NCI-H460 (cell line): ENCODE measurements at places on chromosomes 7 and 10. TPM values are rescaled to one million over a fixed set of nuclear protein-coding genes. Genes with fewer than 3 reads are reported as not detected.
A peak's percentile ranks its signal among the peaks of the same experiment; 100 is the strongest.

FAM171A1 gene
- total RNA-seq: 7.9 and 8.3 TPM in 2 replicates

NEBL gene
- 11.4 and 13.0 TPM in 2 replicates for total RNA-seq

SCIN gene
- not detected in 2 replicates for total RNA-seq

GPR26 gene
- not detected in 2 replicates for total RNA-seq

KCP gene
- not detected in 2 replicates for total RNA-seq

DNA sequence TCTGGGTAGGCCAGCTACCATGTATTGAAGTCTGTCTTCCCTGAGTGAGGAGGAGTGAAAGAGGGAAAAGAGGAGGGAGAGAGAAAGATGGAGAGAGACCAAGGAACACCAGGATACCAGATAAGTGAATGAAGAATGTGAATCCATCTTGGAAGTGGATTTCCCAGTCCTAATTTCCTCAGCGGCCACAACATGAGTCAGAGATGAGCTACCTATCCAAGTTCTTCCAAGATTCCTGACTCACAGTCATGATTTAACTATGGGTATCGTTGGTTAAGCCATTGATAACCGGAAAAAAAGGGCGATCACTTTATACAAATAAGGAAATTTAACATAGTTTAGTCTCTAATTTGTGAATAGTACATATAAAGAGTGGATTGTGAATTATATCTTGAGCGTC lies 561.8 kb downstream of the ATRNL1 start:
- no peak for DNase-seq

GRCh38 chr10:64486149-64486548 lies 964.9 kb downstream of the REEP3 start:
- DNase-seq: no peak

DNA sequence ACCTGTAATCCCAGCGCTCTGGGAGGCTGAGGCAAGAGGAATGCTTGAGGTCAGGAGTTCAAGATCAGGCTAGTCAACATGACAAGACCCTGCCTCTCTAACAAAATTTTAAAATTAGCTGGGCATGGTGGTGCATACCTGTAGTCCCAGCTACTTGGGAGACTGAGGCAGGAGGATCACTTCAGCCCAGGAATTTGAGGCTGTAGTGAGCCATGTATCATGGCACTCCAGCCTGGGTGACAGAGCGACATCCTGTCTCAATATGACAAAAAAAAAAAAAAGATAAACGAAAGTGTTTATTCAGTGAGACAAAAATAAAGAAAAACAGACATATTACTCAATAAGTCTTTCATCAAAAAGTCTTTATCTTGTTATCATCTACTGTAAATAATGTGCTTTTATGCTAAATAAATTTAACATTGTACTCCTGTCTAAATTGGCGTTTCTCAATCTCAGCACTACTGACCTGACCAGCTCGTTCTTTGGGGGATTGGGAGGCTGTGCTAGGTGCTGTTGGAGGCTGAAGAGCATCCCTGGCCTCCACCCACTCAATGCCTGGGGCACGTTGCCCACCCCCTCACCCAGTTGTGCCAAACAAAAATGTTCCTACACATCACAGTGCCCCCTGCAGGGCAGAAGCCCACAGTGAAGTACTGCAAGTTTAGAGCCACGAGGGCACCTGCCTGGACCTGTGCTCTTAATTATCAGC lies 57.7 kb downstream of the NCAPG2 start:
- peak; percentile 19 for DNase-seq

- peak; percentile 72 for DNase-seq
Observed at GRCh38 chr7:140062528-140063299, at the start of gene PARP12. Gene PARP12 (minus strand): TSS chr7:140062951. CDS start chr7:140062847, 104 bp downstream.

DNA sequence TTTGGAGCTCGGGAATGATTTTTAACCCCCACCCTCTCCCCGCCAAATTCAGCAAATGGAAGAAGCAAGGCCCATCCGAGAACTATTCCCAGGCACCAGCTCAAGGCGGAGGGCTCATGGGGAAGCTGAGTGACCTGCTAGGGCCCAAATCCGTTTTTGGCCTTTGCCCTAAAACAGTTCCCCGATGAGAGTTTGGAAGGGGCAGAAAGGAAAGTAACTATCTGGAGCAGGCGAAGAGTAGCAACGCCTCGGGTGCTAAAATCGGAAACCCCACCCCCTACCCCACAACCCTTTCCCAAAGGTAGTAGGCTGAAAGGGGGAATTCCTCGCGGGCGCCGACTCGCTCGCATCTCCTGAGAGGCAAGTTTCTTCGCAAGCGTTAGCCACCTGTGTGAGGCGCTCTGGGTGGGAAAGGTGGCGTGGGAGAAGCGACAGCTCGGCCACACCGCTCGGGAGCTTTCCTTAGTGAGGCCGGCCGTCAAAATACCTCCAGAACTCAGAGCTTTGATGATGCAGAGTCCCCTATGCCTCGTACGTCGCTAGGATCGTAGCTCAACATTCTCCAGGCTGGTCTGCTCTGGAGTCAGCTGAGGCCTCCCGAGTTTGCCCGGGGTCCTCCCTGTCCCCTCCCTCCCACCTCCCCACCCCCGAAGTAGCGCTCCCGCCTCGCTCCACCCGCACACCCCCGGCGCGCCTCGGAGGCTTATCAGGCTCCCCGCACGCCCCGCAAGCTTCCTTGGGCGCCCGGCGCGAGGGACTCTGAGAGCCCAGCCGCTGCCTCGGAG lies 642 bp upstream of the PRKG1 start:
- no peak for DNase-seq

GRCh38 chr7:121456785-121457359 lies 60.8 kb upstream of the FAM3C start:
- no peak for DNase-seq

GRCh38 chr10:100528921-100529474 lies 673 bp downstream of the NDUFB8 start:
- no peak for DNase-seq

DNA sequence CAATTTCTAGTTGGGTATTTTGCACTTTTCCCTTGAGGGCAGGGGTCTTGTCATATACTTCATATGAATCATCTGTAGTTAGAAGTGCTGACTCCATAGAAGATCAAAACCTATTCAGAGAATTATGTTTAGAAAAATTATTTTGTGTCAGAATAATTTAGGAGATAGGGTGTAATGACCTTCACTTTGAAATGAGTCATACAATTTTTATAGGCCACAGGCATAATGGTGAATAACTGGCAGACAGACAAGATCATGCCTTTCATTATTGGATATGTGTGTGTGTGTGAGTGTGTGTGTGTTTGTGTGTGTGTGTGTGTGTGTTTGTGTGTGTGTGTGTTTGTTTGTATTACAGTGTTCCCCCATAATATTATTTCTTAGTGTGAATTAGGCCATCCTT lies 523.0 kb downstream of the ANKRD7 start:
- no peak for DNase-seq

- no peak for DNase-seq
Observed at GRCh38 chr10:93126483-93127052, 52.9 kb downstream of the CYP26A1 start.

- no peak for DNase-seq
Observed at GRCh38 chr7:22983257-22983855, 30.6 kb downstream of the HYCC1 start.

DNA sequence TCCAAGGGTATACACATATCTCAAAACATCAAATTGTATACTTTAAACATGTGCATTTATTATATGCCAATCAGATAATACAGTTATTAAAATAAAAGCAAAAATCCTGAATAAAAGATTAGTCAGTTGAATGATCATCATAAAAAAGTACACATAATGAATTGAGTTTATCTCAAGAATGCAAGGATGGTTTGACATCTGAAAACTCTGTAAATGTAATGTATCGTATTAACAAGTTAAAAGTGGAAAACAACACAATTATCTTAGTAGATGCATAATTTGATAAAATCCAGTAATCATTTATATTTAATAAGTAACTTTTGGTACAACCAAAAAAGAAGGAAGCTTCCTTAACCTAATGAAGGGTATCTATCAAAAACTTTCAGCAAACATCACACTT lies 86.6 kb downstream of the COL28A1 start:
- no peak for DNase-seq

DNA sequence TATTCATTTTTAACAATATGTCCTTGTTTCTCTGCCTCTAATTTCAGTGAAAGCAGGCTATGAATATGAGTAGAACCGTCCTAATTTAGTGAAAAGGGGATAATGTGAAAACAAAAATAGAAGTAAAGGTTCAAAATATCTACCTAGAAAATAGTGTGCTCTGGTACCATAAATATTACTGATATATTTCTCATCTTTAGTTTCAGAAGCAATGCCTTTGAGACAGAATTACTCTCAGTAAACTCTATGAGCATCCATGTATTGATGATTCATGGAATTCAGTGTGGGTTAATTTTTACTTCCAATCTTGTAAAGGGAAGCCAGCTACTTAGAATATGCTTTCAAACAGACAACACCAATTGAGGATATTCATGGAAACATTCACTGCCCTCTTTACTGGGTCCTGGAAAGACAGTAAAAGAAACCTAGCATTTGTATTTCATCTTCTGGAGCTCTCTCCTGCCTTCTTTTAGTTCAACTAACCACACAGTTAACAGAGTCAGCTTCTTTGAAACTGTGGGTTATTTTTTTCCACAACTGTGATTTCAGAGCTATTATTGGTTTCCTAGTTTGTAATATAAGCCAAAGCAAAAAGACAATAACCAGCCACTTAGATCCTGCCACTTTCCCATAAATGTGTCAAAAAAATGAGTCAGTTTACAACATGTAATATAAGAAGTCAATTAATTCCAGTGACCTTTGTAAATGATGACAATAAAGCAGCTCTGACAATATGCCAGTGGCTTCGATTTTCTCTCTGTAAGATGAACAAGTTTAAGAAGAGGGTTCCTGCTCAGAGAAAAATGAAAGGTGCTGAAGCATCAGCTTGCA lies 1.7 kb downstream of the LRRN3 start:
- DNase-seq: no peak

- no peak for DNase-seq
Observed at GRCh38 chr10:11158080-11158479, 140.4 kb downstream of the CELF2 start.

DNA sequence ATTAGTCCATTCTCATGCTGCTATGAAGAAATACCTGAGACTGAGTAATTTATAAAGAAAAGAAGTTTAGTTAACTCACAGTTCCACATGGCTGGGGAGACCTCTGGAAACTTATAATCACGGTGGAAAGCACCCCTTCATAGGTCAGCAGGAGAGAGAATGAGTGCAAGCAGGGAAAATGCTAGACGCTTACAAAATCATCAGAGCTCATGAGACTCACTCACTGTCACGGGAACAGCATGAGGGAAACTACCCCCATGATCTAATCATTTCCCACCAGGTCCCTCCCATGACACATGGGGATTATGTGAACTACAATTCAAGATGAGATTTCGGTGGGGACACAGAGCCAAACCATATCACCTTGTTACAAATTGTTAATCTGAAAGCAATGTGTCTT lies 15.8 kb downstream of the TAS2R39 start:
- DNase-seq: no peak

DNA sequence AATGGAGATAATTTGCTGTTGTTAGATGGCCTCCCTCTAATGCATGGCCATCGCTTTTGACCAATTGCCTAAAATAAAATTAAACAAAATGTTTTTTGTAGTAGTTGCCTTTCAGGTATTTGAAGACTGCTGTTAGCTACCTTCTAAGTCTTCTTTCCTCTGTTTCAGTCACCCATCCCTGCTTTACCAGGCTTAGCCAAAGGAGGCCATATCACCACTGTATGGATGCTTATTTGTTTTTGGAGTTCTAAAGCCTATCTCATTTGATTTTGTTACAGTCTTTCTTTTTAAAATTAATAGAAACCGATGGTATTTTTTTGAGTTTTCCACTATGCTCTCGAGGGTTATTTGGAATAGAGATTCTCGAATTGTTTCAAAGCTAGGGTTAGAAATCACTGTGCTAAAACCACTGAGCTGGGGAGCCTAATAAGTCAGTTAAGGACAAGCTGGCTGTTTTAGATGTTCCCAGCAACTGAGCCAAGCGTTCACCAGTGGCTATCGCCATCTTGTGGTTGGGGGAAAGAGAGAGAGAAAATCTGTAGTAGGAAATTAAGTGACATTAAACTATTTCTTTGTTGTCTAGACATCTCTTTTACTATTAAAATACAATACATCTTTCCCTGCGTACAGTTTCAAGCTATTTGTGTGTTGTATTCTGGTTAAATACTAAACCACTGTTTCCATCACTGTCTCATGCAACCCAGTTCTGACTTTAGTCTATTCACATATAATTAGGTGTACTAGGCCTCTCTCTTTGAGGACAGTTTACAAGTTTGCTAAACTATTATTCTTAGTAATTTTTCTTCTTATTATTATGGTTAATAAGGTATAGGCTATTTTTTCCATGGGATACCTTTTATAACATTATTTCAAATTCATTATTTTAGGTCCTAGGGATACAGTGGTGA lies 52.2 kb downstream of the GPR158 start:
- peak; percentile 37 for DNase-seq
